Activated naive CD8-positive, alpha-beta T cell treated with anti-CD3 and anti-CD28 coated beads, Interleukin-2, amount 50 U/mL, for 24 hours (primary cell): ENCODE measurements at places on chromosomes 7 and 10.

DNA sequence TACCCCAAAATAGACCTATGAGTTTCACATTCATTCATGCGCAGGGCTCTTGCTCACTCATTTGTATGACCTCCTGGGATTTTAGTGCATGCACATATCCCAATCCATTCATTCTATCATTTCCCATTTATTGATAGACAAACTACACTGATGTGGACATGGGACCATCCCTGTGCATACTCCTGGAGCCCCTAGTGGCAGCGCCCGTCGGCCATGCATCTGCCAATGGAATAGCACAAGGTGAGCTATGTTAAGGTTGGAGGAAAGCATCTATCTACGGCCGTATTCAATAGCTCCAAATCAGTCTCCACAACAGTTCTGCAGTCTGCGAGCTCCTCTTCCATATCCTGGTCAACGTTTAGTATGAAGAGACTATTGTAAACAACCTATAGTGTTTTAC is 31.7 kb upstream of the FIGNL1 start:
- DNase-seq = no peak

GRCh38 chr7:55350281-55350680 is 14.9 kb upstream of the LANCL2 start:
- no peak for DNase-seq

DNA sequence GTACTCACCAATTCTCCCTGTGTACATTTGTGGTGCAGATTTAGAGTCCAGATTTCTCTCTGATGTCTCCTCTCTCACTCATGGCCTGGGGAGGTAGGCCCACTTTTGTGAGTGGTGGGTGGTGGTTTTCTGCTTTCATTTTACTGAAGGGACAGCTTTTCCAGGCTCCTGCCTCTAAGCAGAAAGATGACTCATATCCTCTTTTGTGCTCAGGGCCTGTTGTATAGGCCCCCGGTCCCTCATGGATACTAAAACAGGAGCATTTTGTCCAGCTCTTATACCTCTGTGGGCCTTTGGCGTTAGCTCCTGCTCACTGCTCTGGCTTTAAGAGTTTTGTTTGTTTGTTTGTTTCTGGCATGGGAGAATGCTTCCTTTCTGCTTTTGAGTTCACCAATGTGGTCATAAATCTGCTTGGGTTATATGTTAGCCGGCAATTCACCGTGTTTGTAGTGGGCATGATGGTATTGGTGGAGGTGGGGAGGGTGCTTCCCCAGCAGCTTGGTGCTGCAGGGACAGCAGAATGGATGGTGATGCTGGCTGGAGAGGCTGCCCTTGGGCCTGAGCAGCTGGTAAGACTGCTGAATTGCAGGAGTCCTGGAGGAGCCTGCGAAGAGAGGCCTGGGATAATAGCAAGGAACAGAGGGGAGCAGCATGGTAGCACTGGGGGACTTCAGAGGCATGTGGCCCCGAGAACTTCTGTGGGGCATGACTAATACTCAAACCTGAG is 468.7 kb downstream of the RPS24 start:
- no peak for DNase-seq

DNA sequence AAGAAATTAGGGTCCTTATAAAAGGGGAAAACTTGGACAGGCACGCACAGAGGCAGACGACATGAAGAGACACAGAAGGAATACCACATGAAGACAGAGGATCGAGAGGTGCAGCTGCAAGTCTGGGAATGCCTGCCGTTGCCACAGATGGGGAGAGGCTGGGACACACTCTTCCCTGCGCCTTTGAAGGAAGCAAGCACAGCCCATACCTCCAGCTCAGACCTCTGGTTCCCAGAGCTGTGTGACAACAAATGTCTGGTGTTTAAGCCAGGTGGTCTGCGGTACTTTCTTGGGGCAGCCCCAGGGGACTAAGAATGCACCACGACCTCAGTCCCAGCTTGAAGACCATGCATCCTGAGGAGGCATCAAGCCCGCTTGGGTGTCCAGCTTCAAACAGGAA is 18.3 kb downstream of the INSIG1 start:
- no peak for DNase-seq

GRCh38 chr10:86263209-86263608 is 103.4 kb downstream of the GRID1 start:
- DNase-seq = no peak
